GOT3 (cell line): ENCODE measurements at places on chromosomes 3 and 15.

DNA sequence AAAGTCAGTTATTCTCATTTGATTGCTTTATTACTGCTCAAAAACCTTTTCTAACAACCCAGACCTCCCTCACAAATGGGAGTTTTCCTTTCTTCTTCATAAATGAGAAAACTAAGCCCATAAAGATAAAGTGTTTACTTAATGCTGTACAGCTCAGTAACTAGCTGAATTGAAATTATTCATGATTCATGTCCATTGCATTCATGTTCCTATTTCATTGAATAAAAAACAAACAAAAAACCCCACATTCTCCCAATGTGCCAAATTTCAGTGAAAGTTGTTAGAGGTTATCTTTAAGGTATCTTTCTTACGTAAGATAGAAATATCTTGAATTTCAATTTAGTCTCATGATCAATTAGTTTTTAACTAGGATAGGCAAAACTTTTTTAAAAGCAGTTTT lies 2.8 kb downstream of the PLSCR2 start:
- DNase-seq = no peak

DNA sequence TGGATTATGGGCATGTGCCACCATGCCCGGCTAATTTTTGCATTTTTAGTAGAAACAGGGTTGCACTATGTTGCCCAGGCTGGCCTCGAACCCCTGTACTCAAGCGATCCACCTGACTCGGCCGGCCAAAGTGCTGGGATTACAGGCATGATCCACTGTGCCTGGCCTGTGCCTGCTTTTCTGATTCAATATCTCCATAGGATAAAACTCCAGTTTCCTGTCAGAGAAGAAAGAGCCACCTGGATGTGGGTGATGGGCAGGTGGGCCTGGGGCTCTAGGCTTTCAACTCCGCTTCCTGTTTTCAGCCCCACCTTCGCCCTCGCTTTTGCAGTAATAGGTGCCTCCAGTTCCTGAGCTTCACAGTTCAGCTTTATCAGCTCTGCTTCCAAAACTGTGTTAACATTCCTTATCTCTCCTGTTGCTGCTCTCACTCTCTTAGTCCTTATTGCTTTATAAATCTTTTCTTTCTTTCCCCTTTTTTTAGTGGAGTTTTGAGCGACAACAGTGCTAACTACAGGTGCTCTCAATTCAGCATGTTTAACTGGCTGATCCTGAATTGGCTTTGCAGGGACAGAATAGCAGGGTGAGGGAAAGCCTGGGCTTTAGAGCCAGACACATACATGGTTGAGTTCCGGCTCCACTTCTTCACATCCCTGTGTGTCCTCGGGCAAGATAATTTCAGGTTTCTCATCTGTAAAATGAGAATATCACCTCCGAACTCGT lies 21.1 kb upstream of the PDE8A start:
- DNase-seq = no peak

DNA sequence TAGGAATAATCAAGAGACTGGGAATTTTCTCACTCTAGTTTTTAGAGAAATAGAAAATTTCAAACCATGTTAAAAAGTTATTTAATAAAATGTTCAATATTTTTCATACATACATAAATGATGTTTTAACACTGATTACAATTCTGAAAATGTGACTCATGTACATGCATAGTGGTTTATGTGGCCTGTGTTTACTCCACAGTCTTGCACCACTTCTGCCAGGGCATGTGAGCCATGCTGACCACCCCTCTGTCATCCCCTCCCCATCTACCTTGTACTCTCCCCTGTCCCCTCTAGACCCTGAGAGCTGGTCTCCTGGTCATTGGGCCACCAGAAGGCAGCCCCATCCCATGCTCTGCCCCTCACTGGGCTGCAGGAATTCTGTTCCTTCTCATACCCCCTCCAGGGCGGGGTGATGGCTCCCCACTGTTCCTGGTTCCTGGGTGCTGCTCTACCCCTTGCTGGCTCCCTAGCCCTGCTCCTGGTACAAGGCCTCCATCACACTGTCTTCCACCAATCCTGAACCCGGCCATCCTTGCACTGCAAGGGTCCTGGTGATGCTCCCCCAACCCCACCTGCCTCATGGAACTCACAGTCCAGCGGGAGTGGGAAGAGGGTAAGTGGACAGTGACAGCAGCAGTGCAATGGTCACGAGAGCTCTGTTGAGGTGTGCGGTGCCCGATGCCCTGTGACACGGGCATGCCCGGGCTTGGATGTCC lies 24.2 kb upstream of the SLC41A3 start:
- no peak for DNase-seq

DNA sequence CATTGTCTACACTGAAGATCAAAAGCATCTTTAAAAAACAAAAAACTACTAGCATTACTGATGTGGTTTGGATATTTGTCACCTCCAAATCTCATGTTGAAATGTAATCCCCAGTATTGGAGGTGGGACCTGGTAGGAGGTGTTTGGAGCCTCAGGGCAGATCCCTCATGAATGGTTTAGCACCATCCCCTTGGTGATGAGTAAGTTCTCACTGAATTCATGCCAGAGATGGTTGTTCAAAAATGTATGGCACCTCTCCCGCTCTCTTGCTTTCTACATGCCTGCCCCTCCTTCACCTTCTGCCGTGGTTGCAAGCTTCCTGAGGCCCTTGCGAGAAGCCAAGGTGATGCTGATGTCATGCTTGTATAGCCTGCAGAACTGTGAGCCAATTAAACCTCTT lies 136.6 kb upstream of the FHIT start:
- no peak for DNase-seq

GRCh38 chr15:56126409-56126808 lies 117.3 kb downstream of the RFX7 start:
- no peak for DNase-seq
